Spleen (tissue), 13 donors: ENCODE measurements at places on chromosomes 6 and 20.

DNA sequence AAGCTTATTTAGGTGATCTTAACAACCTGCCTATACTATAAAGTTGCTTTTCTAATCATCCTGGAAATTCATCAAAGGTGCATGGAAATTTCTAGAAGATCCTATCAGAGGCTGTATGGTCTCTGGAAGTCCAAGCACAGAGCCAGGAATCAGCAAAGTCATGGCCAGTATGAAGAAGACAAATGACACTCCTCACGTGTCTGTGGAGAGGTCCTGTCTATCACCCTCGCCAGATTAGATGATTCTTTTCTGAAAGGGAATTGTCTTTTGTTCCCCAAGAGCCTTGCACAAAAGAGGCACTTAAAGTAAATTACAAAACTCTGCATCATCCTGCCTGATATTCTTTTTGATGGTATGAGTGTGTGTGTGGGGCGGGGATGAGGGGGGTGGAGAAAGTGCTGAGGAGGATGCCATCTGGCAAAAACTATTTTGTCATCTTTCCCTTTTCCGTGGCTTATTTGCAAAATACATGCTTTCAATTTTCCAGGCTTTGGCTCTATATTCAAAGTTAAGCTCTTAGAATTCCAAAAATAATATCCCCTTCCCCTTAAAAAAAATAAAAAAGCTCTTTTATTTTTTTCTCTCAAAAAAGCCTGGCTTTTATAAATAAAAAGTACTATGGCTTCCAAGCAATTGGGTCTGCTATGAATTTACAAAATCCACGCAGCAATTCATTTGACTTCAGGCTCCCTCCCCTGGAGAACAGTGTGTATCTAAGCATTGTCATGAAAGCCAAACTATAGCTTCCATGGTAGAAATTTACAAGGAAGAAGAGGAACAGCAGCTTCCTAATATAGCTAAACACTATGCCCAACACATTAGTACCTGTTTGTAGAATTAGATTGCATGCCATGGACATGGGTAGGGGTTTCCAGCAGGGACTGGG lies 185.2 kb upstream of the ARG1 start:
- DNase-seq: no peak
- no peaks in the 10 kb centered on the region for H3K4me1 ChIP-seq
- H3K4me3 ChIP-seq: no peak overlapping the region
- no peaks in the 10 kb centered on the region for H3K27me3 ChIP-seq
- no peaks in the 10 kb centered on the region for H3K36me3 ChIP-seq
- no peak overlapping the region for H3K27ac ChIP-seq

DNA sequence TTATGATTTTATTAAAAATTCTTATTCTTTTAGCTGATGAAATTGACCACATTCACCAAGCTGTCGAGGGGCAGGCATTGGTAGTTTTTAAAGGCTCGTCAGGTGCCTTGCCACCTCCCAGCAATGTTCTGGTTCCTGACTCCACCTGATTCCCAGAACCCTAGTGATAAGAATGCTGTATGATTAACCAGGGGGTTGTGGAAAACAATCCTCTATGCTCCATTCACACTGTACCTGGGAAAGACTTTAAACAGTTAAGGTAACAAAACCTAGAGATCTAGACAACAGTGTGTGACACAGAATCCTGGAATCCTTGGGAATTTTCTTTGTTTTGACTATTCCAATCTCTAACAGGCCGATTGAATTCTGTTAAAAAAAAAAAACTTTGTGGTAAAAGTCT lies 165.7 kb upstream of the OLIG3 start:
- H3K4me3 ChIP-seq: no peak overlapping the region
- no peaks in the 10 kb centered on the region for H3K27me3 ChIP-seq
- DNase-seq: no peak

DNA sequence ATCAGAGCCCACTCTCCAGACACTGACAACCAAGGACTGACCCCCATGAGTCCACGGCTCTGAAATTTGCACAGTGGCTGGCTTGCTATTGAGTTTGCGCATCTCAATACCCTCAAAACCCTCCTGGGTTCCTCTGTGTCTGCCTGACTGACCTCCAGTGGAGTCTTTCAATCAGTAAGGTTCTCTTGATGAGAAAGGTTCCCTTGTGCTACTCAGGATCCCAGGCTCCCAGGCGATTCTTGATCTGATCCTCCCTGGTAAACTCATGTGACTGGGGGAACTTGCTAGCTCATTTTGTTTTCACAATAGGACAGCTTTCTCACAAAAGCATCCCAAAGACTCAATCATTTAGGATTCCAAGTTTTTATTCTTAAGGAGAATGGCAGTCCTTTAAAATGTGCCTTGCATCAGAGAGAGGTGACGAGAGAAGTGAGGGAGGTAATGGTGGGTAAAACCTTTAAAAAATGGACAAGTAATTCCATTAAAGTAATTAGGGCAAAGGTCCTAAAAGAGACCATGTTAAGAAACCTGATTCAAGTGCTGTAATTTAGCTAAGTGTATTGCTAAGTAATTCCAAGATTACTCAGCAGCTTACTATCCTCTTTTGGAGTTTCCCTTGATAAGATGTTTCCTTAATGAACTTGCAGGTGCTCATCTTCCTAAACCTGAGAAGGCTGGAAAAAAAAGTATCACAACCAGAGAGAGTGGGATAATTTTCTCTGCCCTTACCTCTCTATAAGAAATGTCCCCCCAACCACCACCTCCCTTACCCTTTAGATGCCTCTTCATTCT lies 304.7 kb upstream of the SGK1 start:
- H3K27ac ChIP-seq: no peak overlapping the region
- H3K4me3 ChIP-seq: no peak overlapping the region
- H3K36me3 ChIP-seq: no peaks in the 10 kb centered on the region
- no peaks in the 10 kb centered on the region for H3K4me1 ChIP-seq

DNA sequence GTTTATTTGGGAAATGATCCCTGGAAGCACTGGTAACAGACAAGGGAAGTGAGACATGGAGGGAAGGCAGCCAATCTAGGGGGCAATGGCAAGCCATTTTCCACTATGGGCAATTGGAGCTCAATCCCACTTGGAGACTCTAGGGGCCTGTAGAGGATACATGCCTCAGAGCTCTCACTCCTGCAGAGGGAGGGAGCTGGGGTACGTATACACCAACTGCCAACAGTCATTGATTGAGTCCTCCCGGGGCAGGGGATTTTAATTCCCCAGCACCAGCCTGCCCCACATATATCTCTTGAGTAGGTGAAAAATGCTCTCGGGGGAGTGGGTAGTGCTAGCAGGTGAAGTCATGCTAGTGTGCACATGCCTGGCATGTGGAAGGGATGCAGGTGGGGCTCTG lies 78.9 kb upstream of the KCNK16 start:
- H3K27ac ChIP-seq: no peak overlapping the region
- DNase-seq: no peak
- H3K4me3 ChIP-seq: no peak overlapping the region
- H3K27me3 ChIP-seq: no peaks in the 10 kb centered on the region
- H3K4me1 ChIP-seq: no peaks in the 10 kb centered on the region
